ENCODE measurements at places on chromosomes 5 and 9.

- DNase-seq, result no peak
Observed at GRCh38 chr5:111737716-111738115, 19.3 kb downstream of the NREP start.

GRCh38 chr5:6496636-6497035 is 48.0 kb downstream of the UBE2QL1 start:
- DNase-seq, result no peak

DNA sequence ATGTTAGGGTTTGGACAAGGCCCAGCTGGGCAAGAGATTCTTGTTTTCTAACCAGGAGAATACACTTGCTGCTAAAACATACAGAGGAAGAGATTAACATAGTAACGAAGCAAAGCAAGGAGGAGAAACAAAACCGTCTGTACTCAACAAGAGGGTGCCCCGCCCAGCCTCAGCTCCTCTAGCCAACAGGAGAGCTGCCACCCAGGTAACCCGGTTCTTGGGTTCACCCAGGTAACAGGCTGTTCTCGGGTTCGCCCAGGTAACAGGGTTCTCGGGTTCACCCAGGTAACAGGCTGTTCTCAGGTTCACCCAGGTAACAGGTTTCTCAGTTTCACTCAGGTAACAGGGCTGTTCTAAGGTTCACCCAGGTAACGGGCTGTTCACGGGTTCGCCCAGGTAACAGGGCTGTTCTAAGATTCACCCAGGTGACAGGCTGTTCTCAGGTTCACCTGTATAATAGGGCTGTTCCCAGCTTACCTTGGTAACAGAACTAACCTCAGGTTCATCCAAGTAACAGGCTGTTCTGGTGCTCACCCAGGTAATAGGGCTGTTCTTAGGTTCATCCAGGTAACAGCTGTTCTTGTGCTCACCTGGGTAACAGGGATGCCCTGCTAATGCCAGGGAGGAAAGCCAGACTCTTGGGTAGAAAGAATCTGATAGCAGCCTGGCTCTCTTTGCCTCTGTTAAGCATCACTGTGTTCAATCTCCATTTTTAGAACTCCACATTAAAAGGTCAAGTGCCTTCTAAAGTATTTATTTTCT is 271.6 kb downstream of the SYK start:
- DNase-seq, result no peak

- DNase-seq, result no peak
Observed at GRCh38 chr9:13284011-13284410, 4.5 kb upstream of the MPDZ start.

GRCh38 chr9:113620377-113621161 is 157.0 kb downstream of the RGS3 start:
- DNase-seq, result no peak

GRCh38 chr9:129382281-129383018 is 204.4 kb upstream of the IER5L start:
- no peak for DNase-seq

- DNase-seq, result no peak
Observed at GRCh38 chr5:72537166-72537565, 30.0 kb upstream of the ZNF366 start.

GRCh38 chr5:153211076-153211475 is 279.4 kb upstream of the GRIA1 start:
- DNase-seq, result no peak

- no peak for DNase-seq
Observed at GRCh38 chr5:128635379-128635778, 97.3 kb upstream of the FBN2 start.

GRCh38 chr9:93884808-93885207 is 70.3 kb downstream of the BARX1 start:
- DNase-seq, result no peak

- DNase-seq, result no peak
Observed at GRCh38 chr9:85890962-85891361, 50.0 kb upstream of the NAA35 start.

- DNase-seq, result no peak
Observed at GRCh38 chr5:60356745-60357144, 343.2 kb downstream of the DEPDC1B start.

GRCh38 chr5:113652161-113652560 is 138.7 kb downstream of the YTHDC2 start:
- no peak for DNase-seq

- DNase-seq, result no peak
Observed at GRCh38 chr9:123375469-123376132, 19.6 kb downstream of the CRB2 start.

GRCh38 chr9:126916909-126917308 is 2.3 kb downstream of the RALGPS1 start:
- DNase-seq, result no peak

DNA sequence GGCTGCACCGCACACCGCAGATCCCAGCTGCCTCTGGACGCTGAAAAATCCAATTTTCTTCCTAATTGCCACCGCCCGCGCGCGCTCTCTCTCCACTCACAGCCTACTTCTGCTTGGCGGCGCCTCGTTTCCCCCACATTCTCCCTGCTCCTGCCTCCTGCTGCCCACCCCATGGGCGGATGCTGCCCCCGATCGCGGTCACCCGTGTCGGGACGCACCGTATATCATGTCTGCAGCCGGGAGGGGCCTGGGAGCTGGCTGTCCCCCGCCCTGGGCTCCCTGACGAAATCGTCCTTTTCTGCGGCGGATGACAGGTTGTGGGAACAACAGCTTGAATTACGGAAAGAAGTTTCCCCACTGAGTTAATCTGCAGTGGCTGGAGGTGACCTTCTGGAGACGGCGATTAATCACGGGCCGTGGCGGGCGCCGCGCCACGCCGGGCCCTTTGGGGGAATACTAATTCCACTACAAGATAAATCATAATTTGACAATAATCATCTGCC is 36.3 kb upstream of the PSD2 start:
- no peak for DNase-seq

DNA sequence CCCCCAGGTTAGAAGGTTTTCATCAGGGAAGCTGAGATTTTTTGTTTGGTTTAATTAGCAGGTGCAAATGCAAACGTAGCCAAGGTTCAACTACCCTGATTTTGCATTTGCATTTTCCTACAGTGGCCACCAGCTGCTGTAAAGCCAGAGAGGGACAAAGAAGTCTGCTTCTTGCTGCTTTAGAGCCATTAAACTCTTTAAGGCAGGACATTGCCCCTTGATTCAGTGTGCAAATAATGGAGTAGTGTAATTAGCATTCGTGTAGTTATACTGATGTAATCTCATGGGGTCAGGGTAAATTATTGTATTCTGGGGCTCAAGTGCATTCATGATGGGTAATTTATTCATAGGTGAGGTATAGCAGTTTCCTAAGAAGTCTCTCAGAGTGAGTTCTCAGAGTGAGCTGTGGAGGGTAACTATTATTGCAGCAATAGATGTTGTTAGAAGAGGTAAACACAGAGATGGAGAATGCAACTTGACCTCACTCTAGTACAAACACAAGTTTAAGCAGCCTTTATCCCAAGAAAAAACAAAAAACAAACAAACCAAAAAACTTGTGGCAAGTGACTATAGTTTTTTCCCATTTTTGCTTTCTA is 526.5 kb downstream of the KIF4B start:
- DNase-seq, result no peak

Measured in substantia nigra (tissue), 51 donors.